Right renal pelvis (tissue), 4 donors: ENCODE measurements at places on chromosomes 12 and 14. TPM values are rescaled to one million over a fixed set of nuclear protein-coding genes. Genes with fewer than 3 reads are reported as not detected.

The NAV3 gene
- 9.1 TPM for polyA plus RNA-seq

DNA sequence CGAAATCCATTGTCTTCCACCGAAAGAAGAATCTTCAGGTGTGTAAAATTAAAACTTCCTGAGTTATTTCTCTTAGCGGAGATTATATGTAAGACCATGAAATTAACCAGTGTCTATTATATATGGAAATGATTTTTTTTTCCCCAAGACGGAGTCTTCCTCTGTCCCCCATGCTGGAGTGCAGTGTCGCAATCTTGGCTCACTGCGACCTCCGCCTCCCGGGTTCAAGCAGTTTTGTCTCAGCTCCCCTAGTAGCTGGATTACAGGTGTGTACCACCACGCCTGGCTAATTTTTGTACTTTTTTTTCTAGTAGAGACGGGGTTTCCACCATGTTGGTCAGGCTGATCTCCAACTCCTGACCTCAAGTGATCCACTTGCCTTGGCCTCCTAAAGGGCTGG is 2.8 kb downstream of the RAN start:
- DNase-seq, result no peak

GRCh38 chr12:5624486-5625272 is 192.8 kb downstream of the NTF3 start:
- no peak for DNase-seq

The SLCO1B1 gene
- polyA plus RNA-seq, result not detected

GRCh38 chr14:104994978-104995377 is 9.4 kb downstream of the CLBA1 start:
- DNase-seq, result no peak

- no peak for DNase-seq
Observed at GRCh38 chr12:50066402-50066801, 9.0 kb downstream of the ASIC1 start.

GRCh38 chr14:103068351-103069073 is 11.2 kb upstream of the CDC42BPB start:
- no peak for DNase-seq
